ENCODE measurements at places on chromosomes 7 and 10. TPM values are rescaled to one million over a fixed set of nuclear protein-coding genes. Genes with fewer than 3 reads are reported as not detected.

Gene PRSS1
- total RNA-seq = not detected

Gene GIMAP1
- 2.2 TPM for total RNA-seq

Gene DLX5
- 45.9 TPM for total RNA-seq

- no peak for DNase-seq
These were observed 222.3 kb downstream of the SNX10 start for GRCh38 chr7:26513948-26514347.

GRCh38 chr7:151058781-151059366 is 515 bp upstream of the SLC4A2 start:
- DNase-seq = no peak

GRCh38 chr7:50676740-50677637 is 105.7 kb downstream of the GRB10 start:
- DNase-seq = no peak
